ENCODE measurements at places on chromosomes 7 and 10. TPM values are rescaled to one million over a fixed set of nuclear protein-coding genes. Genes with fewer than 3 reads are reported as not detected.

Gene VPS26A
- 29.0 TPM for total RNA-seq

GRCh38 chr7:22639396-22639795 lies 87.6 kb upstream of the IL6 start:
- DNase-seq: no peak

Gene TMEM130
- not detected for total RNA-seq

DNA sequence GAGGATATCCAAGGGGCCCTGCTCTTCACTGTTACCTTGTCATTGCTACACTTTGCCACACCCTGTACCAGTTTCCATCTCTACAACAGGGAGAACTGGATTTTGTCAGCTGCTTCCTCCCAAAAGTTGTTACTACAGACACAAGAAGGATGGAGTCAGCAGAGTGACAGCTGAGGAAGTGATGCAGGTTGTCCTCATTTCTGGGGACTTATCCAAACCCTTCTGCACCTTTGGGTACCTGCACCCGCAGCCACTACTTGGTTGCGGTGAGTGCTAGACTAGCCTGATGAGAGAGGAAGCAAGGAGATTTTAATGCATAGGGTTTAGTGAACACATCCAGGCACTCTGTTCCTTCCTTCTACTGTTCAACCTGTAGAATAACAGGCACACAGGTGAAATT lies 281.0 kb downstream of the RPS24 start:
- no peak for DNase-seq

DNA sequence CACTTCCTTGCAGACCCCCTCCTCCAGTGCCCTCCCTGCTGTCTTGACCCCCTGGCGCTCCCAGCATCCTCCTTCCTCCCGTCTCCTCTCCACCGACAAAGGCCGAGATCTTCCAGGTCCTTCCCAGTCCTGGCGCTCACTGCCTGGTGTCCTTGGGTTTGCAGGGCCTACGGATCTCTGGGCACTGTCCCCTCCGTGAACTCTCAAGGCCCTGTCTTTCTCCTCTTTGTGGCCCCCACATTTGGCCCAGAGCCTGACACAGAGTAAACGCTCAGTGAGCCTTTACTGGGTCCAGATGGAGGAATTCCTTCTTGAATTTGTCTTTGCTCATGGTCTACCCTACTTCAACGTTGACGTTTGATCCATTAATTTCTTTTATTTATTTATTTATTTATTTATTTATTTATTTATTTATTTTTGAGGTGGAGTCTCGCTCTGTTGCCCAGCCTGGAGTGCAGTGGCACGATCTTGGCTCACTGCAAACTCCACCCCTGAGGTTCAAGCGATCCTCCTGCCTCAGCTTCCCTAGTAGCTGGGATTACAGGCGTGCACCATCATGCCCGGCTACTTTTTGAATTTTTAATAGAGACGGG lies 29.7 kb downstream of the TMEM270 start:
- no peak for DNase-seq

Gene SFTPA1
- total RNA-seq: 3.7 TPM

DNA sequence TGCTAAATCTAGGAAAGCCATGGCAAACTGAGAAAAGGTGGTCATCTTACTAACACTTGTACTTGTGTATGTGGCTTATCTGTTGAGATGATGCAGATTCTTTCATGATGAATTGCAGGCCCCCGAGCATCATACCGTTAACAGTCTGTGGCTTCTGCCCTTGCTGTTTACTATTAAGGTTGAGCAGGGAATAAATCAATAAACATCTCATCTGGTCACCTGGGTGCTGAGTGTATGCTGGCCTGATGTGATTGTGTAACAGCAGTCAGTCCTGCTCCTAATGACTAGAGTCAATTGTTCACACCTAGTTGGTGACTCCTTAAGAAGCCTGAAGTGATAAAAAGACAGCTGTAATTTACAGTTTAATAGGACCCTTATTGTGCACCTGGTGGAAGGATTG lies 8.3 kb upstream of the GNAT3 start:
- no peak for DNase-seq

Gene C10orf53
- not detected for total RNA-seq

Gene PTPRZ1
- total RNA-seq: not detected

- DNase-seq: no peak
Measured at GRCh38 chr7:42429339-42429738, 192.3 kb upstream of the GLI3 start.

DNA sequence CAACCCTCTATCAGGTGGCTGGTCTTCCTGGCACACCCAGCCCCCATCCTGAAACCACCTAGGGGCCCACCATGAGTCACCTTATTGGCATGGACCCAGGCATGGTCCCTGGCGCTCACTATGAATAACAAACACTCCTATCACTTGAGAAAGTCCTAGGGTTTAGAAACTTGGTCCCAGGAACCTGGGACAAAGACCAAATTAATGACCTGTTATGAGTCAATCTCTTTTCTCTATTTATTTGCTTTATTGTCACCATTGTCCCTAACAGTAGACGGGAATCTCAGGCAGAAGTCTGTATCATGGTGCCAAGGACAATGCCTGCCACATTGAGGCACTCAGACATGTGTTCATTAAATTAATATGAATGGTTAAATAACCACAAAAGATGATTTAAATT lies 599.6 kb upstream of the C7orf33 start:
- no peak for DNase-seq

Gene CNPY1
- total RNA-seq: not detected

DNA sequence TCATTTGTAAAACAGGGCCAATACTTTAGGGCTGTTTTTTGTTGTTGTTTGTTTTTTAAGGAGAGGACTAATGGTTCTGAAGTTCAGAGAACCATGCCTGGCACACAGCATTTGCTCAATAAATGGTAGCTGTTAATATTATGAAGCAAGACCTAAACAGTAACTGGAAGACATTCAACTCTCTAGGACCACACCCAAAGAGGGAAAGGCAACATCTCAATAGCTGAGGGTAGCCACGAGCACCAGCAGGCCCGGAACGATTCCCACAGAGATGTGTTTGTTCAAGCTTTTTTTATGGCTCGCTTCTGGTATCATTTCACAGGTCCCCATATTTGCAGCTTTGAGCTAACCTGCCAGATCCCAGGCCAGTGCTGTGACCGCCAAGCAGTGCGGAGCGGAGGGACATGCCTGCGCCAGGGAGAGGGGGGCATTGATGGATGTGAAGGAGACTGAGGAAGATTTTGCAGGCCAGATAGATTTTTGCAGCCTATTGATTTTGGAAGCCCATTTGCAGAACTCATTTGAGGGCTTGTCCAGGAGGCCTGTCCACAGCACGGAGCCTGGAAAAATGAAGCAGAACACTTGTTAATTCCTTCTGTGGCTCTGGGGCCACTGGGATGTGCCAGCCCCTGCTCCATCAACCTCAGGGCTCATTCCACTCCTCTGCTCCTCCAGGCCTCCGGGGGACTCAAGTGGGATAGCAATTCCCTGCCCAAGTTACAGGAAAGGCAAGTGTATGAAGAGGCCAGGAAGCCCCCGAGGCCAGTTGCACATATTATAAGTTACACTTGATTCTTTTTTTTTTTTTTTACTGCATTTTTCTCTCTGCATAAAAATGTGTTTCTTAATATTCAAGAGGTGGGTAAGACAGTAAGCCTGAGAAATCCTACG lies 57.3 kb upstream of the FGFR2 start:
- DNase-seq: no peak

DNA sequence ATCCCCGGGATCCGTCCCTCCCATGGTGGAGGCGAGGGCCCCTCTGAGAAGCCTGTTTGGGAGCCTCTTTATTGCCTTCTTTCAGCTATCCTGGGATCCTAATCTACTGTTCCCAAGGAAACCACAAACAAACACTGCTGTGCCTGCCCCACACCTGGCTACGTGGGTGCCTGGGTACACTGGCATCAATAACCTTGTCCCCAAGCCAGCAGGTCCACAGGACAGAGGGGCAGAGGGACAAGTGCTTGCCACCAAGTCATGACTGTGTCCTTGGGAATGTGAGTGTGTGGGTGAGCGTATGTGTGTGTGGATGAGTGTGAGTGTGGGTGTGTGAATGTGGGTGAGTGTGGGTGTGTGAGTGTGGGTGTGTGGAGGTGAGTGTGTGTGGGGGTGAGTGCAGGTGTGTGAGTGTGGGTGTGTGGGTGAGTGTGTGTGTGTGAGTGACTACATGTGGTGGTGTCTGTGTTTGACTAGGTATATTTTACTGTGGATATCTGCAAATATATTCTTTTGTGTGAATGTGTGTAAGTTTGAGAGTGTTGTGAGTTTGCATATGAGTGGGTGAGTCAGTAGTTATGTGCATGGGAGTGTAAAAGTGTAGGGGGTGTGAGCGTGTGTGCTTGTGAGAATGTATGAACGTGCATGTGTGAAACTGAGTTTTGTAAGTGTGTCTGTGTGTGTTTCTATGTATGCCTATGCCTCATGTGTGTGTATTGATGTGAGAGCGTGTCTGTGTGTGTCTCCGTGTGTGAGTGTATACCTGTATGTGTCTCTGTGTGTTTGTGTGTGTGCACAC lies 96.1 kb downstream of the TNS3 start:
- no peak for DNase-seq

Gene CALML3
- not detected for total RNA-seq

Gene UCN3
- not detected for total RNA-seq

All from GM12878 (cell line).